SIG-M5 (cell line): ENCODE measurements at places on chromosomes 12 and 14.
A peak's percentile ranks its signal among the peaks of the same experiment; 100 is the strongest.

DNA sequence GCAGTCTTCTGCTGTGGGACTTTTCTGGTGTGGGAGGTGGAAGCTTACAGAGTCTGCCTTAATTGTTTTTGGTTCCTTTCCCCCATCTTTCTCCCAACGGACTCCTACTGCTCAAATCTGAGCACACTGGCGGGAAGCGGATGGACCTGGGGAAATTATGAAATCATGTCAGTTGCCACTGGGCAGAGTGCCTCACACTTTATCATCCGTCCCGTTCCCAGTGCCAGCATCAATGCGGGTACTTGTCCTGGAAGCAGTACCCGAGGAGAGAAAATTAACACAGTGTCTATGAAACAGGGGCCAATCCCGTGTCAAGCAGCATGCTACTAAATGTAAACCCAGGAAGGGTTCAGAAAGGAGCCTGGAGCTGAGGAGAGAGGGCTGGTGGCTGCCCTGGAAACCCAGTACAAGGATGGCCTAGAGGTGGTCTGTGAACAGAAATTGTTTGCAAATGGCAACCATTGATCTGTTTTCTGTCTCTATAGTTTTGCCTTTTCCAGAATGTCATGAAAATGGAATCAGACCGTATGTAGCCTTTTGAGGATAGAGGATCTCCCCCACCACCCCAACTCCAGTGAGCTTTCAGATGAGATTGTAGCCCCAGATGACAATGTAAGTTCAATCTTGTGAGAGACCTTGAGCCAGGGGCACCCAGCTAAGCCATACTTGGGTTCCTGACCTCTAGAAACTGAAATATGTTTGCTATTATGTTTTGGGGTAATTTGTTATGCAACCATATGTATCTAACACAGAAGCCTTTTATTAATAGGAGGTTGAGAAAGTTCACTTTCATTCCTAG is 908 bp upstream of the CDKL1 start:
- no peak for DNase-seq

GRCh38 chr12:120264904-120265472 is 542 bp downstream of the PXN start:
- DNase-seq = no peak

DNA sequence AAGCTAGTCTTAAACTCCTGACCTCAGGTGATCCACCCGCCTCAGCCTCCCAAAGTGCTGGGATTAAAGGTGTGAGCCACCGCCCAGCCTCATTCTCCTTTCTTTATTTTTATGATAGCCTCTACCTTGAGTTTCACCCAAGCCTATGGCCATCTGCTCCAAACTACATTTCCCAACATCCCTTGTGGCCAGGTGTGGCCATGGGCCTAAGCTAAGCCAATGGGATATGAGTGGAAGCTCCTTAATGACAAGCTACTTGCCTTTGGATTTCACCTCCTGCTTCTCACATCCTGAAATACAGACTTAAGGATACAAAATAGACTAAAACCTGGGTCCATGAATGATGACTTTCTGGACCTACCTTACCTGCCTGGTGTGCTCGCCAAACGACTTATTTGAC is 46.2 kb downstream of the DPF3 start:
- no peak for DNase-seq

DNA sequence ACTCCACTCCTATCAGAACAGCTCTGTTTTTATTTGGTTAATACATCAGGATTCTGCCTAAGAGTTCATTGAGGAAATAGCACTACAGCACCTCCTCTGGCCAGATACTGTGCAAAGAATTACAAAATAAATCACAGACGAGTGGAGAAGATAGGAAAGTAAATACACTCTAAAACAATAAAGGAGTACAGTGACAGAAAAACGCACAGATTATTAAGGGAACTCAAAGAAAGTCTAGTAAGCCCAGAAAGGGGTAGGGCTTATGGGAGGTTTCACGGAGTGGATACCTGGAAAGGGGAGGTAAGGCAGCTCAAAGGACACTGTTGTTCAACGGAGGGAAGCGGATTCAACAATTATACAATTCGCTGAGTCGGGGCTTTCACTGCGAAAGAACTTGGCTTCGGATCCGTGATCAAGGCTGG is 5.5 kb downstream of the OR10AD1 start:
- no peak for DNase-seq

- DNase-seq = no peak
Measured at GRCh38 chr14:20413744-20414082, 412 bp upstream of the TEP1 start.

GRCh38 chr12:92208613-92209121 is 63.0 kb upstream of the BTG1 start:
- DNase-seq = peak; percentile 66

GRCh38 chr12:25992026-25992782 is 33.7 kb downstream of the RASSF8 start:
- DNase-seq = no peak

- no peak for DNase-seq
Measured at GRCh38 chr12:72521326-72521725, 249.2 kb downstream of the TRHDE start.

- DNase-seq = peak; percentile 69
Measured at GRCh38 chr14:21071225-21072030, 1.3 kb downstream of the ARHGEF40 start.
